ENCODE measurements at places on chromosomes 16 and 17.
A peak's percentile ranks its signal among the peaks of the same experiment; 100 is the strongest.

GRCh38 chr17:65514082-65514481 is 47.4 kb downstream of the AXIN2 start:
- peak; percentile 54 for DNase-seq

- no peak for DNase-seq
Measured at GRCh38 chr17:75695141-75695829, 26.0 kb upstream of the ITGB4 start.

- DNase-seq: no peak
Measured at GRCh38 chr17:68595986-68596385, 5.2 kb downstream of the FAM20A start.

DNA sequence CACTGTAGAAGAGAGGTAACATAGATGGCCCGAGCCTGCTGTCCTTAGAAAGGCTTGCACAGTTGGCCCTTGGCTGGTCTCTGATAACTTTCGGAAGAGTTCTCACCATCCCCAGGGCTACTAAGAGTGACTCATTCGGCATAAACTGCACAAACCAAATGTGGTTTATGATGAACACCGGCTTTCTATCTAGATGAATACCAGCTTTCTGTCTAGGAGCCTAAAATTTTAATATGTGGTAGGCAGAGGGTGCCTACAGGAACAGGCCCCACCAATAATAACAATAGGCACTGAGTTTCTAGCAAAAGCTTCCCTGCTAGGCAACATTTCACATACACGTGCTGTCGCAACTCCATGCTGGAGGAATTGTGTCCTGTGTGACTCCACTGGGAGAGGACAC is 15.4 kb downstream of the CNOT1 start:
- DNase-seq: no peak

- DNase-seq: no peak
Measured at GRCh38 chr17:38897176-38897575, 27.3 kb downstream of the LASP1 start.

- no peak for DNase-seq
Measured at GRCh38 chr17:77549726-77550366, 408.7 kb upstream of the TNRC6C start.

Data from activated CD4-positive, alpha-beta memory T cell treated with anti-CD3 and anti-CD28 coated beads for 36 hours (primary cell).